Neural crest cell (in vitro differentiated cells): ENCODE measurements at places on chromosomes 2 and 18. TPM values are rescaled to one million over a fixed set of nuclear protein-coding genes. Genes with fewer than 3 reads are reported as not detected.

DNA sequence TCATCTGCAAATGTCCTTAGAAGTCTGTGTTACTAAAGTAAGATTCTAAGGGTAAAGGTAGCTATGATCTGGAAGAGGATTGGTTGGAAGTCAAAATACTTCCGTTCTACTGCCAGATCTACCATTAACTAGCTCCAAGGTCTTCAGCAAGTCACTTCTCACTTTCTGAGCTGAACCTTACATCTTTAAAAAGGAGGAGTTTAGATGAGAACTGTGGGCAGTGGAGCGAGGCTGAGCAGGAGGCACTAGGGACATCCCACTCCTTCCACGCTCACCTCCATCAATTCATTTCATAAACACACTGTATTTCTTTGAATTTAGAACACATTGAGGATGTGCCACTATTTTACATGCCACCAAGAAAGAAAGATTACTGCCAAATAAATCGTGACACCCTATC, 143.0 kb downstream of the ABCA12 start:
- no peak for DNase-seq

DNA sequence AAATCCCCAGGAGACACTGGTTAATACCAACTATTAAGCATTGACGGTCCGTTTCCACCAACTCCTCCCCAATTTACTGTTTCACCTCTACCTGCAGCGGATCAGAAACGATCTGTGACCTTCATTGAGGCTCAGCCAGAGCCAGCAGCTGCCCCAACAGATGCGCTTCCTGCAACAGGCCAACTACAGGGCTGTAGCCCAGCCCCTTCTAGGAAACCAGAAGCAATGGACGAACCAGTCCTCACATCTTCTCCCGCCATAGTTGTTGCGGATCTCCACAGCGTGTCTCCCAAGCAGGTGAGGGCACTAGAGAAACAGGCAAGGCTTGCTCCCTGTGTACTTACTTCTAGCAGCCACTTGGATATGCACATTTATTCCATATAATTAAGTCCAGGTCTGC, 8.5 kb upstream of the RPE start:
- no peak for DNase-seq

DNA sequence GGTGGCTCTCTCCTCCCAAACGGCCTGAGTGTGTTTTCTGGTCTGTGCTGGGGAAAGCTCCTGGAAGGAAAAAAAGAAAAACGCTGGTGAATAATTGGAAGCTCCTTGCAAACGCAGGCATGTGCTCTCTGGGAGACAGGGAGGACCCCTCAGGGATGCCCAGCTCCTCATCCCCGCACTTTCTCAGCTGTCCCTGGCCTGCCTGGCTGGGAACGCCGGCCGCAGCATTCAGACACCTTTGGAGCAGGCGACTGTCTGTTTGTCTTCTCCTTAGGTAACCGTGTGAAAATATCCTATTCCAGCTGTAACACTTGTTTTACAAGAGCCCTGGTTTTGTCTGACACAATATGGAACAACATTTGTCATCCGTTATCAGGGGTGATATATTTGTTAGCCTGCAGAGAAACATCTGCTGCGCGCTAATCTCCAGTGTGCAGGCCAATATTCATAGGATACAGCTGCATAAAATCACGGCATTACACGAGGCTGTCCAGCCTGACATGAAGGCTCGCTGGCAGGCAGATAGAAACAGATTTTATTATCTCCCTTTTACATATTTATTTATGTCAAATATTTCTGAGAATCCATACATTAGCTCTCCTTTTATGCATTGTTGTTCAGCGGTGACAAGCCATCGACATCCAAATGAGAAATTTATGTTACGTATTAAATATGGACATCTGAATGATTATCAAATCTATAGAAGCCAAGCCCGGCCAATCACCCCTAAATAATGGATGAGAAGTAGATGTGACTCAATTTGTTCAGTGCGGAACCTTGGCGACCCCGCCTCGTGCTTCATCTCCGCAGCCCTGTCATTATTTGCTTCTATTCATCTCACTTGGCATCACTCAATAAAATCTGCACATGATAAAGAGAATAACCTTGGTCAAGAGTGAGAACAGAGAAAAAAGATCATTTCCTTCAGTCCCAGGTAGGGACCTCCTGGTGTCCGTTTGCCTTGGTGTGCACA, 675.1 kb upstream of the SALL3 start:
- DNase-seq, result no peak

DNA sequence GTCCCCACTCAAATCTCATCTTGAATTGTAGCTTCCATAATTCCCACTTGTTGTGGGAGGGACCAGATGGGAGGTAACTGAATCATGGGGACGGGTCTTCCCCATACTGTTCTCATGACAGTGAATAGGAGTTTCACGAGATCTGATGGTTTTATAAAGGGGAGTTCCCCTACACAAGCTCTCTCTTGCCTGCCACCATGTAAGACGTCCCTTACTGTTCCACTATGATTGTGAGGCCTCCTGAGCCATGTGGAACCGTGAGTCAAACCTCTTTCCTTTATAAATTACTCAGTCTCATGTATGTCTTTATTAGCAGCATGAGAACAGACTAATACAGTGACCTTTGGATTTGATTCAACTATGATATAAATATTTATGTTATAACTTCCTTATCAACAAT, 78.0 kb downstream of the CYRIA start:
- DNase-seq, result no peak

The ST8SIA5 gene
- total RNA-seq, result 0.79 and 2.7 TPM in 2 replicates

The CLEC4F gene
- not detected in 2 replicates for total RNA-seq
